ENCODE measurements at places on chromosomes 5 and 9.

- DNase-seq, result no peak
Observed at GRCh38 chr5:93830893-93831292, 89.5 kb upstream of the POU5F2 start.

- no peak for DNase-seq
Observed at GRCh38 chr5:59835800-59836199, 57.7 kb downstream of the PDE4D start.

- DNase-seq, result no peak
Observed at GRCh38 chr5:165325221-165325620, 1819.8 kb downstream of the MAT2B start.

- no peak for DNase-seq
Observed at GRCh38 chr5:64775291-64775690, 6.6 kb downstream of the CWC27 start.

GRCh38 chr9:105251733-105252404, 7.4 kb downstream of the SLC44A1 start:
- no peak for DNase-seq

DNA sequence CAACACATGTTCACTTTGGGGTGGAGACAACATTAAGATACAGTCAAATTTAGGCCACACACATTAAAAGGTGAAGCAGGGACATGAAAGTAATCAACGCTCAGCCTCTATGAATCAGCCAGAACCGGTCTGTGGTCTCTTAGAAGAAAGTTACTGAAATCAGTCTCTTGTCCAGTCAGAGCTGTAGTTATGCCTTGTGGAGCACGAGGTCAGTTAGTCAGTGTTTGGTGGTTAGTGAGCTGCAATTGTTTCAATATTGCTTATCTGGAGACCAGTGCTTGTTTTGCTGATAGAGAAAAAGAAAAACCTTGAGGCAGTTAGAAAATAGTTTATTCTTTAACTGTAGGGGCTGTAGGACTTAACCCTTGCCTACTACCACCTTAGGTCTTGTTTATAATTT, 157.8 kb upstream of the RASEF start:
- DNase-seq, result no peak

GRCh38 chr5:16735101-16736060, 118.6 kb upstream of the RETREG1 start:
- DNase-seq, result no peak

DNA sequence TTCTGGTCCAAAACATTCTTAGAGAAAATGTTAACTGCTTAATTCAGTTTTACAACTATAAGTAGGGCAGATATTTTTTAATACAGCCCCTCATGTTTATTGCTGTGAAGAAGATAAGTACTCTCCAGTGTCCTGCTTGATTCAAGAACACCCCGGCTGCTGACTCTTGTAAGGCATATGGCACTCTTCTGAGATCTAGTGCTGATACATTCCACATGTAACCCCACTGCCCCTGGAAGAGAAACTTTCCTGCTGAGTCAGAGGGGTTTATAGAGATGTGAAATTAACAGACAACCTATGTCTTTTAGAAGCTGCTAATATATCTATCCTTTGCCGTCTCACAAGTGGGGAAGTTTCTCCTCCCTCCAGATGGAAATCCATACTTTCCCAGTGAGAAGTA, 1.0 kb upstream of the MINAR2 start:
- no peak for DNase-seq

DNA sequence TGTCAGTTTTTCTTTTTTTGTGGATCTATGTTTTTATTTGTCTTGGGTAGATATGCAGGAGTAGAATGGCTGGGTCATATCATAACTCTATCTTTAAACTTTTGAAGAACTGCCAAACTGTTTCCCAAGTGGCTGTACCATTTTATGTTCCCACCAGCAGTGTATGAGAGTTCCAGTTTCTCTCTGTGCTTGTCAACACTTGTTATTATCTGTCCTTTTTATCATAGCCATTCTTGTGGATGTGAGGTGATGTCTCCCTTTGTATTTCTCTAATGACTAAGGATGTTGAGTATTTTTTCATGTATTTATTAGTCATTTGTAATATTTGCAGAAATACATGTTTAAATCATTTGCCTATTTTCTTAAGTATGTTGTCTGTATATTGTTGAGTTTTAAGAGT, 17.4 kb upstream of the FAT2 start:
- DNase-seq, result no peak

GRCh38 chr9:114235033-114235661, 79.8 kb downstream of the COL27A1 start:
- no peak for DNase-seq

DNA sequence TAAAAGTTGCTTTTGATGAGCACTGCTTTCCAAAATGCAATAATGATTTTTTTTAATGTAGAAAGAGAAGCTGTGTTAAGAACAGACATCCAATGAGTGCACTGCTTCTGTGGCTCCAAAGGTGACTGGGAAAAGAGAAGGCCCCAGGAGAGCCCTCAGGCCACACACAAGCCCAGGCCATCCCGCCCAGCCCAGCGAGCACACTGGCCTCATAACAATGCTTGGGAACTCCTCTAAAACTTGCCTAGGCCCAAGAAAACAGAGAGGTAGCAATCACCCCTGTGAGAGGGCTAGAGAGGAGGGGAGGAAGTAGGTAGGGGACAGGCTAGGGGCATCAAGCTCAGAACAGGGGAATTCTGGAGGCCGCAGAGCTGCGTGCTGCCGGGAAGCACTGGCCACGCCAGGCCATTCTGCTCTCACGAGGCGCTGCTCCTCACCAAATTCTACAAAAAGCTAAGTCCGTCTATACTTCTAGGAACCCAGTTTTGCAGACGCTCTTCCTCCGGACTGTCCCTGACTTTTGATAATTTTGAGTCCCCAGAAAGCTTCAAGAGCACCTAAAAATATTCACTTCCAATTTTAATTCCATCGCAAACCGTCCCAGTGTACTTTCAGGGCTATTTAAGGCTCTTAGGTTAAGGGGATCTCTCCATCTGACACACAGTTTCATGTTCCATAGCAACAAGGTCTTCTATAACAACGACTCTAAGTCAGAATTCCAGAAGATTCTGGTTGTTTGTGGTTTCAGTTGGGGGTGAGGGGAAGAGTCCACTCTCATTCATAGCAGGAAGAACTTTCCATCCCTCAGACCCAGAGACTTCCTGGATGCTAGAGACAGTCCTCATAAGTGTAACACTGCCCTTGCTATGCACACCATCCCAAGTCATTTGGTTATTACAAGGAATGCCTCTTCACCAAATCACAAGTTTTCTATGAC, 51.0 kb downstream of the HABP4 start:
- DNase-seq, result no peak

GRCh38 chr5:142364251-142365145, 39.7 kb upstream of the SPRY4 start:
- no peak for DNase-seq

- DNase-seq, result no peak
Observed at GRCh38 chr9:86184138-86184524, 75.3 kb downstream of the C9orf153 start.

DNA sequence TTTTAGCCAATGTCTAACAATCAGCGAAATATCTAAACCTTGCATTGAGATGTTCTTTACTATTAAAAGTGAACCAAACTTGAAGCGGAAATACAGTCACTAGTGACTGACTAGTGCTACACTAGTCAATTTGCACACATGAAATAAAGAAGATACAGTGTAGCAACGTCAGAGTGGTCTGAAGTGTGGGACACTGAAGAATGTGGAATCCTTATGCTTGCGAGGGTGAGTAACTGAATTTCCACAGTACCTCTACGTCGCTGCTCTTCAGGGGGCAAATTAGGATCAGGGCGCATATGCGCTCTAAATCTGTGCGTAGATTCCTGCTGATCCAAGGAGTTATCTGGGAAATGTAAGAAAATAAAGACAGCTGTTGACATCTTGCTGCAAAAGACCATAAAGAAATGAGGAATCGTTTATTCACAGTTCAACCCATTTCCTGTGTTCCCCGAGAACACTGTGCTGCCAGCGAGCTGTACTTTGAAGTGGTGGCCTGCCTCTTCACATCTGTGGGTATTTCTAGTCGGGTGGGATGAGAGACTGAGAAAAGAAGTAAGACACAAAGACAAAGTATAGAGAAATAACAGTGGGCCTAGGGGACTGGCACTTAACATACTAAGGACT, 39.8 kb upstream of the FLT4 start:
- DNase-seq, result peak; percentile 32

DNA sequence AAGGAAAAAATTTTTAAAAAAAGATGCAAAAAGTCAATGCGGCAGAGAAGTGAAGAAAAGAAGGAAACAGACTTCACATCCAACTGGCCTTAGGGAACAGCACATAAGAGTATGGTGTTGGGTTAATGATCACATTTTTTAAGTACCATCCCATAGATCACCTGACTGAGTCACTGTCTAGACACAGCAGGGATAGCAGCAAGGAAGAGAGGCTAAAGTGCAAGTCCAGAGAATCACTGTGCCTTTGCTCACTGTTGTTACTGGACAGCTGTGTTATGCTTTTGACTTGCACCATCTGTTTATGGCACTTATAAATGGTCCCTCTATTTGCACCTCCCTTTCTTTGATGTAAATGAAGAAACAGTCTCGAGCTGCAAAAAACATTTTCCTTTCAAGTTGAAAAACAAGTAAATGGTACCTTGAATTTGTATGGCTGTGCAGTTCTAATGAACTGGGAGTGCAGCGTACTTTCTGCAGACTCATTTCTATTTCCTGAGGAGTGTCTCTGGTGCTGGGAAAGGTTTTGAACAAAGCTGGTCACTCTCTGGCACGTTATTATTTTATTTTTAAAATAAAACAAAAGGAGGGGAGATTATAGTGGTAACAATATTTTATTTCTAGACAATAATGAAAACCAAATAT, 84.2 kb downstream of the TRPM6 start:
- no peak for DNase-seq

DNA sequence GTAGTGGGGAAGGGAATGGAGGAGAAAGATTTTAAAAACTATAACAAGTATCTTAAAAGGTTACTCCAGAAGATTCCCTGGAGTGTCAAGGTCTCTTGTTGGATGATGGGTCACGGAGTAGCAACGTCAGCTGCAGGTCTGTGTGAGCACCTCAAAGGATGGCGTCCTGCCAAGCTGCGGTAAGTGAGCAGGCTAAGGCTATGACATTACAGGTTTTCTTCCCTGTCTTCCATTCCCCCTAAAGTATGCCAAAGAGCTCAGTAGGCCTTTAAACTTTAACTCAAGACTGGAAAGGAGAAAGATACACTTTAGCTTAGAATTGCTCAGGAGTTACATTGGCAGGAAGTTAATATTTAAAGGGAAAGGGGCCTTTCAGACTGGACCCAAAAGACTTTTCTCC, 17.5 kb downstream of the SPOCK1 start:
- DNase-seq, result no peak

GRCh38 chr9:92679413-92680165, 9.7 kb upstream of the IPPK start:
- no peak for DNase-seq

DNA sequence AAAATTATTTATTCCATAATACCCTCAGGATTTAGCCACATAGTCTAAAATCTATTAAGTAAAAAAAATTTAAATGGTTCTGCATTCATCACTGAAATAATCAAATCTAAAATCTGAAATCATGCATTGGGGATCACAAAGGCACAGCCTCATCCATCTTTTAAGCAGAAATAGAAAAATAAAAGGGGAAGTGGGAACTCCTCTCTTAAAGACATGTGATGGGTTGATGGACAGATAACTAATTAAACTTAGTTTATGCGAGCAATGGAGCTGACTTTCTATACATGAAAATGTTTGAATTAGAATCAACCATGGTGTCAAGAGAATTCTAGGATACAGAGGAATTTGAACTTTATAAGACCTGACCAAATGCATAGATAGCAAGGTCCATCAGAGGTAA, 170.5 kb downstream of the GABRB2 start:
- DNase-seq, result no peak

DNA sequence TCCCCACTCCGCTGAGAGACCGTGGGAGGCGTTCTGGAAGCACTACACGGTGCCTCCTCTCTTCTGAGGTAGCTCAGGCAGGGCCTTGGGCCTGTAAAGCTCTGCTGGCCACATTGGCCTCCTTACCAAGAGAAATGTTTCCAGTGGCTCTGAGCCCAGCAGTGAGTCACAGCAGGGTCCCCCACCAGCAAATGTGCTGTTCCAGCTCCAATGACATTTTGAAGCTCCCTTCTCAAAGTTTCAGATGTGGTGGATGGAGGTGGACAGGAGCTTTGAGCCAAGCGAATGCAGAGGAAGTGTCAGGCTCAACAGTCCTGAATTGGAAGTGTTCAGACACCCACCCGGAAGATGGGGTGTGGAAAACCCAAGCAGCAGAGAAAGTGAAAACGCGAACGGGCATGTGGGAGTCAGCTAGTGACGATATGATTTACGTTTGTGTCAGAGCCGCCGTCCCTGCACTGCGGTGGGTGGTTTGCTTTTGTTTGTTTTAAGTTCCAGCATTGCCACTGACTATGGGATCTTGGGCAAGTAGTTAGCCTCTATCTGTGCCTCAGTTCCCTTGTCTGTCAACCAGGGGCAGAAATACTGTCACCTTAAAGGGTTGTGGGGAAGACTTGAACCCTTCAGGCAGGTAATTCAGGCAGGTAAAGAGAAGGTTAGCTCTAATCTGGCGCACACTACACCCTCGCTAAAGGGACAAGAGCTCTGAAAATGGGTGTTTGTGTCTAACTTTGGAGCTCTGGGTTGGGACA, 38.2 kb downstream of the C5orf15 start:
- DNase-seq, result peak; percentile 63

- no peak for DNase-seq
Observed at GRCh38 chr5:96151891-96152290, 190.2 kb upstream of the ELL2 start.
